8988T (cell line): ENCODE measurements at places on chromosomes 7 and 10.

GRCh38 chr7:98997846-98998245, 119.5 kb downstream of the TRRAP start:
- DNase-seq: no peak

- DNase-seq: no peak
Observed at GRCh38 chr7:81158189-81158588, 239.3 kb upstream of the SEMA3C start.

- DNase-seq: peak; percentile 62
Observed at GRCh38 chr7:150405584-150406311, 26.6 kb downstream of the ZNF775 start.

DNA sequence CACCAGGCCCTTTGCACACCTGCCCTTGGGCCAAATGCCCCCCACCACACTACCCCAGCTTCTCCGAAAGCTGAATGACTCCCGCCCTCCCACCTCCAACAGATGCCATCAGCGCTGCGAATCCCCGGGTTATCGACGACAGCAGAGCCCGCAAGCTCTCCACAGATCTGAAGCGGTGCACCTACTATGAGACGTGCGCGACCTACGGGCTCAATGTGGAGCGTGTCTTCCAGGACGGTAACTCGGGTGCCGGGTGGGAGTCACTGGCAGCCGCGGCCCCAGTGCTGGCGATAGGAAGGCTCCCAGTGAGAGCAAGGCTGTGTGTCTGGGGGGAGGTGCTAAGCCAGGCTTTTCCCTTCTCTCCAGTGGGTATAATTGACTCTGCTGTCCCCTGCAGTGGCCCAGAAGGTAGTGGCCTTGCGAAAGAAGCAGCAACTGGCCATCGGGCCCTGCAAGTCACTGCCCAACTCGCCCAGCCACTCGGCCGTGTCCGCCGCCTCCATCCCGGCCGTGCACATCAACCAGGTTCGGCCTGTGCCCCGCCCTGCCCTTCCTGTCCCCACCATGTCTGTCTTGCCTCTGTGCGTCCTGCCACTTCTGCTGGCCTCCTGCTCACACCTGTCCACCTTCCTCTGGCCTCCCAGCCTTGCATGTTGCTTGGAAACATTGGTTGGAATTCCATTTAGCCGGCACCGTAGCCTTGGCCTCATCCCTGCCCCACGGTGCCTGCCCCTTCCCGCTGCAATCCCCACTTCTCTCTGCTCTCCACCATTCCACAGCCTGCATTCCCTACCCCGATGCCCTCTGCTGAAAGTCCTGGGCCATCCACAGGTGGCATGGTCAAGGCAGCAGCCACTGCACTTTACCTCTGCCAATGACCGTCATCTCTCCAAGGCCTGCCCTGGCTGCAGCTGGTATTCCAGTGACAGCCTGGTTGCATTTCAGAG, 32.1 kb downstream of the AGAP3 start:
- no peak for DNase-seq
